MM.1S (cell line): ENCODE measurements at places on chromosomes 12 and 14.

- H3K27ac ChIP-seq = no peak overlapping the region
- no peaks in the 10 kb centered on the region for H3K27me3 ChIP-seq
- no peaks in the 10 kb centered on the region for H3K4me1 ChIP-seq
- no peak for DNase-seq
- H3K4me3 ChIP-seq = no peak overlapping the region
- no peaks in the 10 kb centered on the region for H3K36me3 ChIP-seq
Observed at GRCh38 chr12:103571286-103571685, 15.8 kb upstream of the STAB2 start.

GRCh38 chr14:56390859-56391258 lies 188.7 kb upstream of the TMEM260 start:
- no peaks in the 10 kb centered on the region for H3K4me1 ChIP-seq
- no peaks in the 10 kb centered on the region for H3K36me3 ChIP-seq
- no peak overlapping the region for H3K27ac ChIP-seq
- H3K27me3 ChIP-seq = no peaks in the 10 kb centered on the region

DNA sequence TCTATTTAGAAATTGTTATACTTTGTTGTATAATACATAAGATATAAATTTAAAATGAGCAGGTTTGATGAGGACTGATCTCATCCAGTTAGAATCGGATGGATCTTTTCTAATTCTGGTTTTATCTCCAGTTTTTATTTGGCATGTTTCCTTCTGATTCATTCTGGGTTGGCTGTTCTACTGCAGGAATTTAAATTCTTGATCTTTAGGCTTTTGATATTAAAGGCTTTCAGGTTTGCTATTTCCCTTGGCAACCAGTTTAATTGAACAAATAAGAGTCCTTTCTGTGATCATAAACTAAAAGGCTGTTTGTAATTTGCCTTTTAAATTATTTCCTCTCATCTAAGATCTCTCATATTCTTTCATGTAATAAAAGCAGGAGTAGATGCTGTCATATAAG lies 83.4 kb downstream of the PDE6H start:
- H3K27me3 ChIP-seq = no peaks in the 10 kb centered on the region
- H3K36me3 ChIP-seq = no peaks in the 10 kb centered on the region
- H3K4me1 ChIP-seq = no peaks in the 10 kb centered on the region
- DNase-seq = no peak

GRCh38 chr12:66236969-66237368 lies 48.0 kb downstream of the IRAK3 start:
- no peak overlapping the region for H3K4me3 ChIP-seq
- no peaks in the 10 kb centered on the region for H3K36me3 ChIP-seq
- no peak overlapping the region for H3K27ac ChIP-seq
- peaks cover 11% of the 10 kb centered on the region for H3K4me1 ChIP-seq
- no peaks in the 10 kb centered on the region for H3K27me3 ChIP-seq

- H3K4me1 ChIP-seq = no peaks in the 10 kb centered on the region
- no peak for DNase-seq
- H3K4me3 ChIP-seq = no peak overlapping the region
- H3K27ac ChIP-seq = no peak overlapping the region
- no peaks in the 10 kb centered on the region for H3K27me3 ChIP-seq
Observed at GRCh38 chr12:34296143-34297041, 274.1 kb downstream of the ALG10 start.

DNA sequence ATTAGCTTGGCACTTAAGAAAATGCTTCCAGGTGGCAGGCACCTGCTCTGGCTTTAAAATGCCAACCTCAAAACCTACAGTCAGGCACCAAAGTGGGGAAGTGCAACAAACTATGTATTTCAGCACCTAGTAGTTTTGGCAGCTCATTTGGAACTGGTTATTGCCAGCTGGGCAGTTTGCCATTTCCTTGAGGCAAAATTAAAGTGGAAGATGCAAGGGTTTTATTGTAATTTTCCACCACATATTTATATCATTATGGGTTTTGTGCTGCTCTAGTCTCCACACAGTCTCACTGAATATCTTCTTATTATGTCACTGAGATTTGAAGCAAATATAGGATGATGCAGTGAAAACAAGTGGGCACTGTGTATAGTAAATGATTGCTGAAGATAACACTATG lies 117.0 kb downstream of the PRKD1 start:
- no peak overlapping the region for H3K27ac ChIP-seq
- H3K36me3 ChIP-seq = no peaks in the 10 kb centered on the region
- H3K4me1 ChIP-seq = peaks cover 4% of the 10 kb centered on the region; the same call in 1 of the 2 replicates

GRCh38 chr12:84463741-84464495 lies 448.7 kb downstream of the SLC6A15 start:
- H3K27ac ChIP-seq = no peak overlapping the region
- no peak for DNase-seq
- no peaks in the 10 kb centered on the region for H3K4me1 ChIP-seq
- no peak overlapping the region for H3K4me3 ChIP-seq

DNA sequence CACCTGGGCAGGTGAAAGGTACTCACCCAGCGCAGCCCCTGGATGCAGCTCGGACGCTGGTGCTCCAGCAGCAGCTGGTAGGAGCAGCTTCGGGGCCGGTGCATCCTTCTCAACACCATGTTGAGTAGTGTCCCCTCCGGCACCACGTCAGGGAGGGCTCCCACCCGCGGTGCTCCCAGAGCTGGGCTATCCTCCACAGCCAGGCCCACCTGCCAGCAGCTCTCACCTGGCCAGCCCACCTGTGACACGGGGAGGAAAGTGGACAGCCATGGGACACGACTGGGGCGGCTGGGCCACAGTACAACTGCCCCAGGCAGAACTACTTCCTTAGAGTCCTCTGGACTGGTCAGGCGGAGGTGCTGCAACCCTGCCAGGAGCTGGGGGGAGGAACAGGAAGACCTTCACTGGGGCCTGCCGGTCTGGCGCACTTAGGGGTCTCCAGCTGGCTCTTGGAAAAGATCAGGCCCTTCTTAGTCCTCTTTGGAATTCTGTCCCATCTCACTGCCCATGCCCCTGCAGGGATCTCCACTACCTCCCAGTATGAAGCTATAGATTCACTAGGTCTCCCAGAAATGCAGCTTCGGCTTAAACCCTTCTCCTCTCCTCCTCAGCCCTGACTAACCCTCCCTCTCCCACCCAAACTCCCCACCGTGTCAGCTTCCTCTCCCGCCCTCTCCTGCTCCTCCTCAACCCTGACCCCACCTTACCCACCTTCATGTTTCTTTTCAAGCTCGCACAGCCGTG lies 668 bp downstream of the RAPGEF3 start:
- peaks cover 32% of the 10 kb centered on the region for H3K4me1 ChIP-seq
- peak overlapping the region; percentile 82 for H3K4me3 ChIP-seq
- DNase-seq = no peak
- 0 out of 2 replicates have a peak, but pooled peaks cover 3% of the 10 kb centered on the region for H3K27me3 ChIP-seq
- no peak overlapping the region for H3K27ac ChIP-seq

DNA sequence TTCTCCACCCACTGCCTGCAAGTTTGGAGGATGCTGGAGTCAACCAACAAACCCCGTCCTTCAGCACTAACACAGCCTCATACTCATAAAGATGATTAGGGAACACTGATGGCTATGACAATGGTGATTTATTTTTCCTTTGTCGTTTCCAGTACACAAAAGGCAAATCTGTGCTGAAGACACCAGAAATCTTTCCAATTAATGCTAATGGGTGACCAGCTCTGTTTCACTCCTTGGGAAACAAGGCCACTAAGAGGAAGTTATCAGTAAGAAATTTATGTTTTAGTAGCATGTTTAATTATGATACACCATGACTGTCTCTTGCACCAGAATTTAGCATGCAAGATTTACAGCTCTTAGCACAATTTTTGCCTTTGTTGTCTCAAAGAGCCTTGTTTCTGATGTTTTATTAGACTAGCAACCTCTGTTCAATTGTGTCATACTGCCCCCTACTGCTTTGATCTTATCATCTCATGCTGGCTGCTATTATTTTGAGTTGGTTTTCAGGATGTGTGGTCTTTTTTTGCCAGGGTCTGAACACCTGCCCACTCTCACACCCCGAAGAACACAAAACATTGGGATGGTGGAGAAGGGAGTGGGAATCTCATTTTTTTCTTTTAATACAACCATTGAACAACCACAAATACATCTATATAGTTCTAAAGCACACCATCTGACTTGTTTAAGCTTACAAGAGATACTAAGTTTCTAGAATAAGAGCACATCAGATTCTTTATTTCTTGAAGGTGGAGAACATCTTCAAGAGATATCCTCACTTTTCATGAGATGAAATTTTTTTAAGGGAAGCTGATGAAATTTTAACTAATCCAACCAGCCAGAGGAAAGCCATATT lies 160.9 kb downstream of the SPTSSA start:
- H3K36me3 ChIP-seq = no peaks in the 10 kb centered on the region
- no peaks in the 10 kb centered on the region for H3K27me3 ChIP-seq

DNA sequence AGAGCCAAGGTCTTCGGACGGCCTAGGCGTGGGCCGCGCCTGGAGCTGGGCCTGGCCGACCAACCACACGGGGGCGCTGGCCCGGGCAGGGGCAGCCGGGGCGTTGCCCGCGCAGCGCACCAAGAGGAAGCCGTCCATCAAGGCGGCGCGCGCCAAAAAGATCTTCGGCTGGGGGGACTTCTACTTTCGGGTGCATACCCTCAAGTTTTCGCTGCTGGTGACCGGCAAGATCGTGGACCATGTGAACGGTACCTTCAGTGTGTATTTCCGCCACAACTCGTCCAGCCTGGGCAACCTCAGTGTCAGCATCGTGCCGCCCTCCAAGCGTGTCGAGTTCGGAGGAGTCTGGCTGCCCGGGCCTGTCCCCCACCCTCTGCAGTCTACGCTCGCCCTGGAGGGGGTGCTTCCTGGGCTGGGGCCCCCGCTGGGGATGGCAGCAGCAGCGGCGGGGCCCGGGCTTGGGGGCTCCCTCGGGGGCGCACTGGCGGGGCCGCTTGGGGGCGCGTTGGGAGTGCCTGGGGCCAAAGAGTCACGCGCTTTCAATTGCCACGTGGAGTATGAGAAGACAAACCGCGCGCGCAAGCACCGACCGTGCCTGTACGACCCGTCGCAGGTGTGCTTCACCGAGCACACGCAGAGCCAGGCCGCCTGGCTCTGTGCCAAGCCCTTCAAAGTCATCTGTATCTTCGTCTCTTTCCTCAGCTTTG lies 4.4 kb upstream of the SHMT2 start:
- peaks cover 50% of the 10 kb centered on the region for H3K27me3 ChIP-seq
- peak; percentile 89 for DNase-seq
- H3K27ac ChIP-seq = no peak overlapping the region
- H3K36me3 ChIP-seq = no peaks in the 10 kb centered on the region
- H3K4me1 ChIP-seq = peaks cover 14% of the 10 kb centered on the region

GRCh38 chr14:96793547-96793946 lies 3.6 kb upstream of the VRK1 start:
- no peak overlapping the region for H3K4me3 ChIP-seq
- no peak overlapping the region for H3K27ac ChIP-seq
- no peak for DNase-seq
- no peaks in the 10 kb centered on the region for H3K4me1 ChIP-seq
- no peaks in the 10 kb centered on the region for H3K27me3 ChIP-seq

DNA sequence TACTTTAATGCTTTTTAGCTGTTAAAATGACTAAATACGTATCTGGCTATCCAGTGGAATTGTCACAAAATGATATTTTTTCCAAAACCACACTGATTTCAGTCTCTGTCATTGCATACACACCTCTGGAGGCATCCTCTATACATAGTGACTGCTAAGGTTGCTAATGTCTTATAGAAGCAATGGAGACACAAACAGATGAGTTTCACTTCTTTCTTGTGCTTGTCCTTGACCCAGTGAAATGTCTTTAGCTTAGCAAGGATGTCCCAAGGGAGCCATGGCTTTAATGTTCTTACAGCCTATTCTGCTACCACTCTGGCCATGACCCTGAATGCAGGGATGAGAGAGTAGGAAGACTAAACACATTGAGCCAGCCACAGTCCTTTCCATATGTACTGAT lies 90.3 kb downstream of the TPH2 start:
- no peak for DNase-seq
- H3K4me3 ChIP-seq = no peak overlapping the region
- H3K27ac ChIP-seq = no peak overlapping the region
- H3K36me3 ChIP-seq = no peaks in the 10 kb centered on the region
- no peaks in the 10 kb centered on the region for H3K4me1 ChIP-seq
- no peaks in the 10 kb centered on the region for H3K27me3 ChIP-seq

GRCh38 chr12:92436856-92437255 lies 265.9 kb upstream of the PLEKHG7 start:
- H3K36me3 ChIP-seq = no peaks in the 10 kb centered on the region
- H3K4me1 ChIP-seq = peaks cover 31% of the 10 kb centered on the region
- H3K4me3 ChIP-seq = no peak overlapping the region
- no peaks in the 10 kb centered on the region for H3K27me3 ChIP-seq
- DNase-seq = no peak

- no peaks in the 10 kb centered on the region for H3K27me3 ChIP-seq
- no peaks in the 10 kb centered on the region for H3K4me1 ChIP-seq
- H3K36me3 ChIP-seq = no peaks in the 10 kb centered on the region
- H3K27ac ChIP-seq = no peak overlapping the region
- H3K4me3 ChIP-seq = no peak overlapping the region
Observed at GRCh38 chr14:99807413-99808153, 14.4 kb downstream of the EML1 start.

GRCh38 chr14:75182821-75183220 lies 6.4 kb upstream of the TMED10 start:
- DNase-seq = no peak
- H3K4me1 ChIP-seq = peaks cover 10% of the 10 kb centered on the region; the same call in 1 of the 2 replicates
- no peaks in the 10 kb centered on the region for H3K36me3 ChIP-seq

DNA sequence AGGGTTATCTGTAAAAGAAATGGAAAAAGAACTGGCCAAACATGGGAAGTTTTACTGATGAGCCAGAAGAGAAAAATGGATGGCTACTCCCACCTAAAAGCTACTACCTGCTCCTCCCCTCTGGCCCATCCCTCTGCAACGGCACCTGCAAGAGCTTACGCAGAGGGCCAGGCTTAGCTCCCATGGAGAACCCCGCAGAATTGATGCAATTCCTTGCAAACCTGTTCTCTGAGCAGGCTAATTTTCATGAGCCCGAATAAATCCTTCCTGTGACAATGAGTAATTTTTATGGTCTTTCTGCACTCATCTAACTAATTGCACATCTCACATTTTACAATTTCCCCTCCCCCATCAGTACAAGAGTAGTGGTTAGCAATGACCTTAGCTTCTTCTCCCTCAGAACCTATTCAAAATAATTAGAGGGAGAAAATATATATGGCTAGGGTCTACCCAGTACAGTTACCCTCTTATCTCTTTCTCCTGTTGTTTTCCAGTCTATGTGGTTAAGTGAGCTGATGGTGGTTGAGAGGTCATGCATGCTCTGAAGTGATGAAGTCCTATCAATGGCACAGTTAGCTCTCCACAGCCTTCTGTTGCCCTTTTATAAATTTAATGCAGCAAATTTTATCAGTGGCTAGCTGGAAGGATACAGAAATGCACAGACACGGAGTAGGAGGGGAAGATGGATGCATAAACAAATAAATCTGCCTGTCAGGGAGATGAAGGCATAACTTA lies 67.7 kb upstream of the NTF3 start:
- H3K4me3 ChIP-seq = no peak overlapping the region
- no peak overlapping the region for H3K27ac ChIP-seq
